ENCODE measurements at places on chromosomes 6 and 20.

GRCh38 chr6:36912586-36912985 lies 26.8 kb downstream of the C6orf89 start:
- DNase-seq: no peak

DNA sequence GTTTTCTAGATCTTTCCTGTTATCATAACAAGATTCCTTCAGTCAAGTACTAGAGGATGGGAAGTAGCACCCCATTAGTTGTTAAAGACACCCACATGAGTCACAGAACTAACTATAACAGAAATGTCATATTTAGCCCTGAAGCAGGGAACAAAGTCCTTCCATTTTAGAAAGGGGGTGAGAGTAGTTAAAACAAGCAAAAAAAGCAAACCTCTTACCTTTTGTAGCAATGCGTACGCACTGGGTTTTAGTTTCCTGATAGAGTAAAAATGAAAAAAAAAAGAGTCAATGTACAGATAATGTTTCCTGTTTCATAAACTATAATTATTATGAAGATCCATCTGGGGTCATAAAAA lies 163.7 kb upstream of the THEMIS start:
- no peak for DNase-seq

GRCh38 chr6:104226790-104227446 lies 632.8 kb downstream of the HACE1 start:
- no peak for DNase-seq

- no peak for DNase-seq
These were observed 74.8 kb downstream of the IYD start for GRCh38 chr6:150443621-150444020.

DNA sequence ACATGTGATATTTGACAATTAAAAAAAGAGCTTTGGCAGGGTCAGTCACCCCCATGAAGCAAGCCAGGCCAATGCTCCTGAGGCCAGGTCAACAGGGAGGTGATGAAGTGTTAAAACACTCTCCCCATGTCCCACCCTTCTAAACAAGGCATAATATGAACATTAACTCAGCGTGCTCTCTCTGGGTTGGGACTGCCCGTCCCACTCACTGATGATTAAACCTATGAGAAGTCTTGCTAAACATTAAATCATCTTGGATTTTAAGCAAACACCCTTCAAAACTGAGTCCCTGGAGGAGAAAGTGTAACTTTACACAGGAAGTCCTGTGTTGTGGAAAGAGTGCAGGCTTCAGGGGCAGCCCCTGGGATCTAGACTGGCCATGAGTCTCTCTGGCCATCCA lies 558.5 kb downstream of the CD83 start:
- no peak for DNase-seq

GRCh38 chr6:141313986-141314385 lies 818.7 kb upstream of the GJE1 start:
- DNase-seq: no peak

- no peak for DNase-seq
These were observed at the start of gene CPXM1 for GRCh38 chr20:2800521-2801285. TSS of gene CPXM1 (minus strand) at chr20:2800627. CDS start at chr20:2800572, 55 bp downstream.

DNA sequence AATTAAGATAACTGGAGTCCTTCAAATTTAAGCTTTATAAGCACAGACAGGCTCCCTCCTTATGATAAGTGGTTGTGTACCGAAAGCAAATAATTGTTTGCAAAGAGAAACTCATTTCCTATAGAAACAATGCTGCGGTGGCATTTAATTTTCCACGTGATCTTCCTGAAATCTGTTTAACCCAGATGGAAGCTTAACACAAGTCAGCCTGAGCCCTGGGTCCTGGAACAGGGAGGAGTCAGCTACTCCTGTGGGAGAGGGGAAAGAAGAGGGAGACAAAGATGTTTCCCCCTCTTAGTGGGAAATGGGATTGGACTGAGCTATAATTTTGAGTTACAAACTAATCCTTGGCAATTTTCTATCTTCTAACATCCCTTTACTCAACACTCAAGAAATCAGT lies 136.5 kb downstream of the ELOVL4 start:
- DNase-seq: no peak

GRCh38 chr6:132100388-132100990 lies 149.3 kb upstream of the CCN2 start:
- DNase-seq: no peak

DNA sequence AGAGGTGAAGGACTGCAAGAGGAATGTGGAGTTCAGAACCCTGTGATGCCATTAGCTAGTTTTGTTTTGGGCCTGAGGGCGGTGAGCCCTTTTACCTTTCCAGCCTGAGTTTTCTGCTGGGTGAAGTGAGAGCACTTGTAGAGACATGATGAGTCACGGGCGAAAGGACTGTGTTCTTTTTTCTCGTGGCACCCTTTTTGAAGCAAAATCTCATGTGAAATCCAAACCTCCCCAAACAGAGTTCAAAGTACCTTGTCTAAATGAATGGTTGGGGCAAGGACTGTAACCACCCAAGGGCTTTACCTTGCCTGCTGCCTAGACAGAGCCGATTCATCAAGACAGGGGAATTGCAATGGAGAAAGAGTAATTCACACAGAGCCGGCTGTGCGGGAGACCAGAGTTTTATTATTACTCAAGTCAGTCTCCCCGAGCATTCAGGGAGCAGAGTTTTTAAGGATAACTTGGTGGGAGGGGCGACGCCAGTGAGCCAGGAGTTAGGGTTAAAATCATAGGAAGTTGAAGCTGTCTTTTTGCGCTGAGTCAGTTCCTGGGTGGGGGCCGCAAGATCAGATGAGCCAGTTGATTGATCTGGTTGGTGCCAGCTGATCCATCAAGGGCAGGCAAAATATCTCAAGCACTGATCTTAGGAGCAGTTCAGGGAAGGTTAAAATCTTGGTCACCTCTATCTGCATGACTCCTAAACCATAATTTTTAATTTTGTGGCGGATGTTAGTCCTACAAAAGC lies 25.8 kb downstream of the SAMD5 start:
- DNase-seq: no peak

DNA sequence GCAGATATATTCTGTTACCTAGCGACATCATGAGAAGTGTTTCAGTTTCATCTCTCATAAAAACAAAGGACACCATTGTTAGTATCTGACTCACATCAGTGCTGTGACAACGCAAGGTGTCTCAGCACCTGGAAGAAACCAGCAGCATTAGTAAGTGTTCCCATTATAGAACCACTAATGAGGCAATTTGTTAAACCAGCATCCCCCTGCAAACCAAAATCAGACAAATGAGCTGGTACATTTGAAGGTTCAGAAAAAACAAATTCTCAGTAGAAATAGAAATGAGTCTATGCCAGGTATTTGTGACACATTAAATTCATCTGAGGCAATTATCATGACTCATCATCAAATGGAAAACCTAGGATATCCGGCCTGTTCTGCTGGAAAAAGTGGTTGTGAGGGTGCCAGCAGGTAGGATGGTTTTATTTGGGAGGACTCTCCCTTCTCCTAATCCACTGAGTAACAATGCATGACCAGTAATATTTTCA lies 151.7 kb downstream of the TMEM200A start:
- no peak for DNase-seq

Data from adrenal gland (tissue), 19 donors.